ENCODE measurements at places on chromosomes 11 and 22.
A peak's percentile ranks its signal among the peaks of the same experiment; 100 is the strongest.

DNA sequence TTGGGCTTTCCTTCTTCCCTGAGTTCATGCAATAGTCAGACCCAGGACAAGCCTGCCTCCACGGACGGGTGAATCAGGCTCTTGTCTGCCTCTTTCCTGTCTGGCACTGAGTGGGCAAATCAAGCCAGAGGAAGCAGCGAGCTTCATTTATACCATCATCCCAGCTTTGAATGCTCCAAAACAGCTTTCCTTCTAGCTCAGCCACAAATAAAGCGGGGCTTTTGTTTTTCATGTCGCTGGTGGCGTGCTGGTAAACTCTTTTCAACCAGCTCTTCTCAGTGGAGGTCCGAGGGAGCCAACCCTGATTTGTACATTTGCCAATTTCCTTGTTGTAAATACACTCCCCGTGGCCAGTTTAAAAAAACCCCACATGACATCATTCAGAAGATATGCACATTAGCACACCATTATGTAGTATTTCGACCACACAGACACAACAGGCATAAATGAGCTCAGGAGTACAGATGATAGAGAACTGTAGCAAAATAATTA is 8.6 kb downstream of the C11orf91 start:
- peaks cover 7% of the 10 kb centered on the region for H3K4me1 ChIP-seq
- no peak for DNase-seq
- H3K4me3 ChIP-seq = no peak overlapping the region

GRCh38 chr11:2678396-2678795 is 21.4 kb downstream of the KCNQ1OT1 start:
- H3K4me1 ChIP-seq = no peaks in the 10 kb centered on the region
- H3K27ac ChIP-seq = no peak overlapping the region
- DNase-seq = no peak
- no peaks in the 10 kb centered on the region for H3K36me3 ChIP-seq
- H3K27me3 ChIP-seq = no peaks in the 10 kb centered on the region

DNA sequence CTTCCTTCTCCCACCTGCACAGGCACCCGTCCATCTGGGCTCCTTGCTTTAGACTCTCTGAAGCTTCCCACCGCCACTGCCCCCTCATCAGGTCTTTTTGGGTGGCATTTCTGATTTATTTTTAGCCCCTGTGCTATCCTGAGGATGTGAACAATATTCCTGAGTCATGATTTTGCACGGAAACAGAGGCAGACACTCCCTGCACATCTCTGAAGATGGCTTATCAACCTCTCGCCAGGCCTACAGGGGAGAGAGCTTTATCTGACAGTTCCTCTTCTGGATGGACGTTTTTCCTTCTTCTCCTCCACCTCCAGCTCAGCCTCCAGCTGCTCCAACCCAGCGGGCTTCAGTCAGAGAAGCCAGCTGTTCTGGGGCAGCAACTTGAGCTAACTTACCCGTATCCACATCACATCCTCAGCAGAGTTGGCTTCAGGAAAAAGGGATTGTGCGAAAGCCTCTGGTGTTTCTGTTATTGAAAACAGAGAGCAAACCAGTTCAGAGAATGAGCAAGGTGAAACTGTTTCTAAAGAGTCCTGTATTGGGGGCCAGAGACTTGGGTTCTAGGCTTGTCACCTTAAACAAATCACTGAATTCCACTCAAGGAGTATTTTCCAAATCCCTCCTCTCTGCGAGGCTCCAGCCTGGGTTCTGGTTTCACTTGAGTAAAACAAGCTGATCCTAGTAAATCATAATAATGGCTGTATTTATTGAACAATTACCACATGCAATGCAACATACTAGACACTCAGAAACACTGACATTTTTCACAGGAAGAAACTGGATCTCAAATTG is 33.1 kb upstream of the ETS1 start:
- peak overlapping the region; percentile 98 for H3K27ac ChIP-seq
- DNase-seq = no peak
- H3K36me3 ChIP-seq = no peaks in the 10 kb centered on the region
- no peak overlapping the region for H3K4me3 ChIP-seq
- H3K4me1 ChIP-seq = peaks cover 52% of the 10 kb centered on the region

DNA sequence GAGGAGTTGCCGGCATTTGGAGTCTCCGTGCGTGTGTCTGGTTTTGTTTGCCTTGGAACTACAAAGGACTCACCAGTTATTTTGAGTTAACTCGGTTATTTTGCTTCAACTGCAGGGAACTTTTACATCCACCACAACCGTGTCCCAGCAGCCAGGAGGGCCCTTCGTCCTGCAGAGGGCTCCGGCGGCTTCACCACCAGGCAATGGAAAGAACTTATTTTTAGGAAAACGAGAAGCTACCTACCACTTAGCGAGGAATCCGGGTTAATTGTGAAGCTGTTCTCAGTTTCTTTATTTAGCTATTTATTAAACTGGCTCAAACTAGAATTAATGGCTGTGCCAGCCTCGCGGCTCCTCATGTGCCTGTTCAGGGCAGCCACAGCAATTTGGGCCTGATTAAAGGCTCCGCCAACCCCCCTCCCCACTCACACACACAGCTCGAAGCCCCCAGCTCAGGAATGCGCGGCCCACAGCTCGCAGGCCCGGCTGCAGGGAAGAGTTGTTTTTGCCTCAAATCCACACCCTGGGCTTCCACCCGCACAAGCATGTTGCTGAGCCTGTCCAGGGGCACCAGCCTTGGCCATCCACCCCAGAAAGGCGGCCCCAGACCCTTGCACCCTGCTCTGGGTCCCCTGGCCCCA is 55.9 kb upstream of the FGF3 start:
- no peak overlapping the region for H3K4me3 ChIP-seq
- no peaks in the 10 kb centered on the region for H3K36me3 ChIP-seq
- H3K27ac ChIP-seq = no peak overlapping the region

GRCh38 chr11:28621753-28622152 is 513.6 kb downstream of the METTL15 start:
- no peak overlapping the region for H3K27ac ChIP-seq
- no peaks in the 10 kb centered on the region for H3K4me1 ChIP-seq
- no peak for DNase-seq
- no peaks in the 10 kb centered on the region for H3K36me3 ChIP-seq
- H3K4me3 ChIP-seq = no peak overlapping the region

- peaks cover 17% of the 10 kb centered on the region for H3K36me3 ChIP-seq
- peaks cover 39% of the 10 kb centered on the region for H3K4me1 ChIP-seq
Observed at GRCh38 chr11:64357904-64358535, 942 bp upstream of the RPS6KA4 start.

DNA sequence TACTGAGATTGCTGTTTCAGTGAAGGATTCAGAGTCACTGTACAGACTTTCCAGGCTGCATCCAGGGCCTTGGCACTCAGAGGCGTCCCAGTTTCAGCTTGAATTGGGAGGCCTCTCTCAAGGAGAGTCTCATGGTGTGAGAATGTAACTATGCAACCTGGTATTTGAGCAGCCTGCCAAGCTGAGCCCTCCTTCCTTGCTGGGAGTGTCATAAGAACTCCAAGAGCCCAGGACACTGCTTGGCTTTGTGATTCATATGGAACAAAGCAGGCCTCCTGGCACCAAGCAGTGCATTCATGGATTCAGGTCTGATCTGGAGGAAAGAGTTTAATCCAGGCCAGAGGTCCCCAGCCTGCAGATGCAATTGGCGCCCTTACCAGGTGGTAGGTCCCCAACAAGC is 171.7 kb downstream of the DBX1 start:
- H3K27me3 ChIP-seq = peaks cover 6% of the 10 kb centered on the region
- H3K4me1 ChIP-seq = no peaks in the 10 kb centered on the region
- H3K27ac ChIP-seq = no peak overlapping the region

DNA sequence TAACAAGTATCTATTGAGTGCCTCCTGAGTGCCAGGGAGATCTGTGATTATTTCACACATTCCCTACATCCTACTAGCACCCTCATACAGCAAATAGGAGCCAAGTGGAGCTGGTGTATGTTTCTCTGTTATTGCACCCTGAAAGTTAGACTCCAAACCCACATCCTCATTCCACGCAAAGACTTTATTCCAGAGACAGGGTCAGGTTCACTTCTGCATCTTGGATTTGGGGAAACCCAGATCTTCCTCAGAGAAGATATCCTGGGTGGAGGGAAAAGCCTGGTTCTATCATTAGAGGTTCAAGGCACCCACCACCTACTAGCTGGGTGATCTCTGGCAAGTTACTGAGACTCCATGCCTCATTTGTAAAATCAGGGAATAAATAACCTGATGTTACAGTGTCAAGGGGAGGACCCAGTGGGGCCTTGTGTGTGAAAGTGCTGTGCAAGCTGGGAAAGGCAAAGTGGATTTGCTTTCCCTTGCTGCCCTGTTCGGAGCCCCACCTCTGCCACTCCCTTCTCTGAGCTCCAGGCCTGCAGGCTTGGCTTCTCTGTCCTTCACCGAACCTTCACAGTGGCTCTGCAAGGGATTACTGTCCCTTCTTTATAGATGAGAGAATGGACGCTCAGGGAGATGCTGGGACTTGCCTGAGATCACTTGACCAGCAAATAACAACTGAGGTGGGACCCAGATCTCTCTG is 991 bp upstream of the SLCO2B1 start:
- H3K27ac ChIP-seq = no peak overlapping the region
- H3K36me3 ChIP-seq = no peaks in the 10 kb centered on the region
- H3K27me3 ChIP-seq = peaks cover 10% of the 10 kb centered on the region
- no peak overlapping the region for H3K4me3 ChIP-seq
- DNase-seq = no peak

GRCh38 chr11:2553886-2554285 is 109.1 kb downstream of the KCNQ1 start:
- H3K4me3 ChIP-seq = no peak overlapping the region
- peaks cover 36% of the 10 kb centered on the region for H3K4me1 ChIP-seq
- H3K27me3 ChIP-seq = no peaks in the 10 kb centered on the region
- peak overlapping the region; percentile 47 for H3K27ac ChIP-seq
- no peaks in the 10 kb centered on the region for H3K36me3 ChIP-seq
- no peak for DNase-seq

DNA sequence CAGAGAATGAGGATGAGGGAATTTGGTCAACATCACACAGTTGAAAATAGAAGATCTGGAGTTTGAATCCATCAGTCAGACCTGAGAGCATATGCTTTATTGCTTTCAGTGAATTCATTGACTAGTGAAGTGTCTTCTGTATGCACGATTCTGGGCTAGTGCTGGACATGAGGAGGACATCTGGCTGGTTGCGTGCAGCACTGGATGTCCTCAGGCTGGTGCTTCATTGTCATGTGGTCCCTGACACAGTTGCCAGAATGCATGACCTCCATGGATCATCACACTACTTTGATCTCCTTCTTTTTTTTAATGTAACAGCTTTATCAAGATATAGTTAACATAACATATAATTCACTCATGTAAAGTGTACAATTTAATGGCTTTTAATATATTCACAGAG is 44.5 kb upstream of the MMP7 start:
- no peaks in the 10 kb centered on the region for H3K36me3 ChIP-seq
- no peaks in the 10 kb centered on the region for H3K27me3 ChIP-seq
- no peak overlapping the region for H3K4me3 ChIP-seq
- no peak overlapping the region for H3K27ac ChIP-seq
- DNase-seq = no peak
- peaks cover 9% of the 10 kb centered on the region for H3K4me1 ChIP-seq

DNA sequence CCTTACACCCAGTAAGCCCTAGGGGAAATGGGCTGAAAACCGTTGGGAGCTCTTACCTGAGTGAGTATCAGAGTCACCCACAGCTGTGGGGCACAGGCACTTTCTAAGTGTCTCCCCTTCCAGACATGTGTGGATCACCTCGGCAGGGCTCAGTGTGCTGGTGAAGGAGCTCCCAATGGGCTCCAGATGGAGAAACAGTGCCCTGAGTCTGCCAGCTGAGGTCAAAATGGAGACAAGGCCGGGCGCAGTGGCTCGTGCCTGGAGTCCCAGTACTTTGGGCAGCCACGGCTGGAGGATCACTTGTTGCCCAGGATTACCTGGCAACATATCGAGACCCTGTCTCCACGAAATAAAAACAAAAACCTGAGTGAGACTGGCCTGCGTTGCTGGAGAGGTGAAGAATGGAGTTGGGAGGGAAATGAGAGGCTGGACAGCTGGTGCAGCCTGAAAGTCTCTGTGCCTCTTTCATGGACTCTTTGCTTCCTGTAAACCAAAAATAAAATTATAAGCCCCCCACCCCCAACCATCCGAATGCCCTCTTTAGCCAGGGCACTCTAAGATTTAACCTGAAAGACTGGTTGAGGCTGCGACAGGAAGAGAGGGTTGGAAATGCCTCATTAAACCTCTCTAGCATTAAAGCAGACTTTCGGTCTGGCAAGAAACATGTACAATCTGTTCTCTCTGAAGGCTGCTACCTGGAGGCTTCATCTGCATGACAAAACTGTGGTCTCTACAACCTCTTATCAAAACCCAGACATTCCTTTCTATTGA is 111.8 kb downstream of the SNX19 start:
- peaks cover 4% of the 10 kb centered on the region for H3K27me3 ChIP-seq
- no peaks in the 10 kb centered on the region for H3K4me1 ChIP-seq
- no peak overlapping the region for H3K4me3 ChIP-seq
- H3K27ac ChIP-seq = no peak overlapping the region

DNA sequence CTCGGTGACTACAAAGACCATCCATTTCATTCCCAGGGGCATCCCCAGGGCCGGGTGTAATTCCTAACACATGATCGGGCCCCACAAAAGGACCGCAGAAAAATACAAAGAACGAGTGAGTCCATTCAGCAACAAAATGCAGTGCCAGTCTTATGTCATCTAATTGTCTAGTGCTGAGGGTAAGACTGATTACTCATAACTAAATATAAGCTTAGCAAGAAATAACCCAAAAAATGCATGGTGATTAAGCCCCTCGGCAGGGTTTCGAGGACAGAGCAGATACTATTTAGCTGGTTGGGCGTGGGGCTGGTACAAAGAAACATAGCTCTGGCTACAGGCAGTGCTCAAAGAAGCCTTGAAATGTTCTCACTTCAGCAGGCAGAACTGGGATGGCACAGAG is 1078.9 kb downstream of the OPCML start:
- H3K27ac ChIP-seq = no peak overlapping the region
- H3K27me3 ChIP-seq = no peaks in the 10 kb centered on the region
- no peaks in the 10 kb centered on the region for H3K4me1 ChIP-seq
- no peak for DNase-seq
- no peak overlapping the region for H3K4me3 ChIP-seq

DNA sequence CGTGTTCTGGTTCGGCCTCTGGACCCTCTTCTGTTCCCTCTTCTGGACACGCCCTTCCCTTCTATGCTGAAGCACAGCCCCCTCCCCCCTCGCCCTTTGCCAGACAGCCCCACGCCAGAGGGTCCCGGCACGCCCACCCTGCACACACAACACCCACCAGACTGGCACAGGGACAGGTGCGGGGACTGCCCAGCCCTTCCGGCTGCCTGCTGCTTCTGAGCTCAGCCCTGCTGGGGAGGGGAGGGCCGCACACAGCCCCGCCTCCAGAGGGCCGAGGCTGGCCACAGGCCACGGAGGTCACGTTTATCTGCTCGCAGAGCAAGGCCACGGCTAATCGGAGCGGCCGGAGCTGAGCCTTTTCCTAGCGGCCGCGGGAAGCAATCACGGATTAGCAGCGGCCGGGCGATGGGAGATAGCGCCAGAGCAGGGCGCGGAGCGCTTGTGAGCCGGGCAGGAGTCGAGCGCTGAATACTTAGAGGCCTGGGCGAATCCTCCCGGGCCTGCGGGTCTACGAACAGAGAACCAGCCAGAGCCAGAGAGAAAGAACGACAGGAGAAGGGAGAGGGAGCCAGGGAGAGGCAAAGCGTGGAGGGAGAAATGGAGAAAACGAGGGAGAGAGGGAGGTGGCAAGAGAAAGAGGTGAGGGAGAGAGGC is 21.5 kb downstream of the OTUB1 start:
- H3K27me3 ChIP-seq = peaks cover 43% of the 10 kb centered on the region
- DNase-seq = no peak
- peaks cover 12% of the 10 kb centered on the region for H3K4me1 ChIP-seq
- no peak overlapping the region for H3K27ac ChIP-seq
- peaks cover 2% of the 10 kb centered on the region for H3K36me3 ChIP-seq
